ENCODE measurements at places on chromosomes 4 and X.

GRCh38 chr4:101418055-101418454 is 70.7 kb upstream of the PPP3CA start:
- DNase-seq = no peak

DNA sequence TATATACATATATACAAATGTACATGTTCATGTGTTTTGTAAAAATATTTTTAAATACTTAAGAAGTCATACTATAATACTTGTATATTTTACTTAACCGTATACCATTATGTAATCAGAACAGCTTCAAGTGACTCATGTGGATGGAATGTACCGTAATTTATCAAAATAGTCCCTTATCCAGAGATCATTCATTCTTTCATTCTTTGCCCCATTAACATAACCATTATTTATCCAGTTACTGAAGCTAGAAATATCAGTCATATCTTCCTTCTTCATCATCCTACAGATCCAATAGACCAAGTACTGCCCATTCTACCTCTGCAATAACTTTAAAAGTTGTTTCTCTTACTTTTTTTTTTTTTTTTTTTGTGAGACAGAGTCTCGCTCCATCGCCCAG is 164.2 kb downstream of the MAB21L2 start:
- DNase-seq = no peak

GRCh38 chr4:168562041-168562571 is 65.3 kb downstream of the PALLD start:
- no peak for DNase-seq

- no peak for DNase-seq
Measured at GRCh38 chr4:140982613-140983340, 150.5 kb downstream of the RNF150 start.

- no peak for DNase-seq
Measured at GRCh38 chrX:19611636-19612376, 96.5 kb upstream of the MAP3K15 start.

GRCh38 chrX:12973561-12974304 is 1.2 kb upstream of the TMSB4X start:
- DNase-seq = no peak

- DNase-seq = no peak
Measured at GRCh38 chr4:66034671-66035070, 364.4 kb upstream of the EPHA5 start.

- no peak for DNase-seq
Measured at GRCh38 chrX:20217906-20218305, 48.8 kb downstream of the RPS6KA3 start.

DNA sequence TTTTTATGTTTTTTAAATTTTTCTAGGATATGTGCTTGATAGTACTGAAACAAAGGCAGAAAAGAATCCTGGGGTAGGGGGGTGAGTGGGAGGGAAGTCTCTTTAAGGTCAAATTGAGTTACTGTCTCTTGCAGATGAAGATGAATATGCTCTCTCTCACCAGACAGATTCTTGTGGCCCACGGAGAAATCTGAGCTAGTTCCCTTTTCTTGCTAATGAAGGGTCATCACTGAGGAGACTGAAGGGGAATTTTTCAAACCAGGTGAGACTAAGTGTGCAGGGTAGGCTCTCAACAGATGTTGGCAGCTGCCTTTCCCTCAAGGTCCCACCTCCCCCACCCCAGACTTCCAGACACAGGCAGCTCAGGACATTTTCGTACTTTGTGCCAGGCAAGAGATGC is 21.5 kb downstream of the FAM9C start:
- DNase-seq = no peak

DNA sequence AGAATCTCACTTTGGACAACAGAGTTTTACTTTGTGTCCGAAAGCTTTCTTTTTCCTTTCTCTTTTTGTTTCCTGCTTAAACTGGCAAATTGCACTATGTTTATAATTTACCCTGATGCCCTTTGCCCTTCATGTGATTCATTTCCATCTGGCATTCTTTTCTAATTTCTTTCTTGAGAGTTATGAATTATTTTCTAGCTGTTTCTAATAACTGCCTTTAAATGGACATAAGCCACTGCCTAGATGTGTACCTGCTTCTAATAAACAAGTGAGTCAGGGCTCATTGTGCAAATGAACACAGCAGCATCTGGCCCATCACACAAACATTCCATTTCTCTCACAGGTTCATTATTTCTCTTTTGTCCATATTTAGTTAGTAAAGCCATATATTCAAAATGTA is 242.3 kb upstream of the GPRIN3 start:
- DNase-seq = no peak

- DNase-seq = no peak
Measured at GRCh38 chr4:74948236-74948635, 15.3 kb downstream of the PARM1 start.

GRCh38 chrX:153687121-153688039 is at the start of gene SLC6A8:
TSS of gene SLC6A8 (plus strand) at chrX:153687926. CDS start at chrX:153688575, 649 bp downstream.
- peak; percentile 23 for DNase-seq

- no peak for DNase-seq
Measured at GRCh38 chrX:349702-350101, 31.1 kb upstream of the GTPBP6 start.

GRCh38 chr4:67037504-67038227 is 507.6 kb downstream of the CENPC start:
- no peak for DNase-seq

- no peak for DNase-seq
Measured at GRCh38 chrX:71666240-71667223, 814 bp upstream of the LOC101059915 start.

- DNase-seq = no peak
Measured at GRCh38 chr4:96092151-96092705, 252.3 kb downstream of the PDHA2 start.

GRCh38 chrX:151184705-151185104 is 8.3 kb downstream of the GPR50 start:
- no peak for DNase-seq

GRCh38 chr4:154343651-154344050 is 147.9 kb downstream of the DCHS2 start:
- no peak for DNase-seq

GRCh38 chr4:112361181-112361791 is 64.1 kb downstream of the ALPK1 start:
- no peak for DNase-seq

- DNase-seq = no peak
Measured at GRCh38 chr4:22987870-22988269, 295.1 kb downstream of the GBA3 start.

DNA sequence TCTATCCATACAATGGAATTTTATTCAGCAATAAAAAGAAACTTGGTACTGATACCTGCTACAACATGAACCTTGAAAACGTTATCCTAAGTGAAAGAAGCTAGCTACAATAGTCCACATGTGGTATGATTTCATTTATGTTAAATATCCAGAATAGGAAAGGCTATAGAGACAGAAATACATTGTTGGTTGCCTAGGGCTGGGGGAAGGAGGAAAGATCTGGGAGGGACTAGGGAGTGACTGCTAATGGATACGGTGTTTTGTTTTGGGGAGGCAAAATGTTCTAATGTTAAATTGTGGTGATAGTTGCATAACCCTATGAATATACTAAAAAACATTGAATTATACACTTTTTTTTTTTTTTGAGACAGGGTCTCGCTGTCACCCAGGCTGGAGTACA is 141.1 kb upstream of the ARX start:
- no peak for DNase-seq

- no peak for DNase-seq
Measured at GRCh38 chr4:86108137-86108536, 251.7 kb downstream of the MAPK10 start.

DNA sequence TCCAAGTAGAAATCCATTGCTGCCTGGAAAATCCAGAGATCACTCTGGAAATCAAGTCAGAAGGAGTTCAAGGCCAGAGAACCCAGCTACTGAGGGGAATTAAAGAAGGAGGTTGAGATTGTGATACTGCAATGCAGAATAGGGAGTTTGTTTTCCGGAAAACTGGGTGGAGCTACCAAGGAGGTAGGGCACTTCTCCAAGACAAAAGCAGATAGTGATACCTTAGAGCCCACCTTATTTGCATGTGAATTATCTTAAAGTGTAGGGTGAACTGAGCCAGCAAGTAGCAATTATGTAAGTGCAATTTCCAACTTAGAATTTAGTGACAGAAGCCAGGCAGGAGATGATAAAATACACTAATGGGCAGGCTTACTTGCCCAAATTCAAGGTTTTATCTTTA is 178.9 kb downstream of the MID1 start:
- DNase-seq = no peak

DNA sequence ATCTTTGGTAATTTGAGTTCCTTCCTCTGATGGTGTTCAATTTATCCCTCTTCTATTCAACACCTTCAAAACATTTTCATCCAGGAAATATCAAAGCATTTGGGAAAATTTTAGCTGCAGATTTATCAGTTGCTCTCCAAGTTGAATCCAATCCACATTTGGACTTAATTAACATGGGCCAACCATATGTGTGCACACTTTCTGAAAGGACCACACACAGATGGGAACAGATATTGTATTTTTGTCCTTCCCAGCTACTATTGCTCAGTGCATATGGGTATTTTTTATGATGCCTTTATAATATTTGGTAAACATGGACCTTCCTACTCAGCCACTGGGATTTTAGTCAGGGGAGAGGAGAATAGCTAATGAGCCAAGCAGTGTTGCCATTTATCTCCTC is 65.2 kb downstream of the GLRA2 start:
- DNase-seq = no peak

- no peak for DNase-seq
Measured at GRCh38 chrX:86714441-86714840, 566.2 kb downstream of the DACH2 start.

GRCh38 chr4:125703443-125703842 is 388.7 kb downstream of the FAT4 start:
- DNase-seq = no peak

- no peak for DNase-seq
Measured at GRCh38 chr4:81465406-81466340, 6.0 kb downstream of the RASGEF1B start.

DNA sequence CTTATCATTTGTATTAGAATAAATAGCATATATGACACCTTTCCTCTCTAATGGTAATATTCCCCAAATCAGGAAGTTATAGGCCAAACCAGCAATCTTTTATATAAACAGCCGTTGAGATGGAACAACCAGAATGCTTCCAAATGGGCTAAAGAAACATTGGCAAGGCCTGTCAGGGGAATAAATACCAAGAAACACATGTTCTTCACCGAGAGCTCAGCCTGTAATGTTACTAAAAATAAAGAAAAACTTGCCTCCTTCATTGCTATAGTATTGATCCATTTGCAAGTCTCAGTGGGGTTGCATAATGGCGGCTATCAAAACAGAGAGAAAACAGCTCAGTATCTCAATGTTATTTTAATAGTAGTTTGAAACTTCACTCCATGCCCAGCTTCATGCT is 104.9 kb downstream of the FAM13A start:
- no peak for DNase-seq

GRCh38 chr4:17494258-17495190 is 17.4 kb downstream of the QDPR start:
- no peak for DNase-seq

GRCh38 chr4:182320580-182320979 is 77.4 kb downstream of the TENM3 start:
- no peak for DNase-seq

- no peak for DNase-seq
Measured at GRCh38 chr4:150938873-150939499, 76.1 kb downstream of the LRBA start.

DNA sequence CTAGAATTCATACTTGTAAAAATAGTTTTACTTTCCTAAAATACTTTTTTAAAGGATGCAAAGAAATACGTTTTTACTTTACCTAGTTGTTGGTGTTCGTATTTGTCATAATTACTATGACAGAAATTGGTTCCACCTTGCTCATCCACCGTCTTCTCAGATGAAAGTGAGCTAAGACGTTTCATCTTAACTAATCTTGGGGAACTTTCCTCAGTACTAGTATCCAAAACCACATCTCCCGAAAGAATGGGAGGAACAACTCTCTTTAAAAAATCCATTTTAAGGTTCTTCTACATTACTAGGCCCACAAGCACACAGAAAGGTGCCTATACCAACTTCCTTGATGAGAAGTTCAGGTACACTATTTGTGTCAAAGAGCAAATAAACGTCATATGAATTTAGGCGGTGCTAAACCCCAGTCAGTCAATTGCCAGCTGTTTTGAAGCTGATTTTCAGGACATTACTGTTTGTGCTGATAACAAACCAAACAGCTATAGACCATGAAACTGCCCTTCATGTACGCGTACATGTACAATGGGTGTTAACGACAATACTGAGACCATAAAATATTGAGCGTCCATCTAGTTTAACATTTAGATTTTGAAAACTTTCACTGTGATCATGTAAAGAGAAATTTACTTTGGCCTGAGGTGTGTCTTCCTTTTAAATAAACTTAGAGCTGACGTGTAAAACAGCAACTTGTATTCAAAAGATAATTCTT is 99.1 kb downstream of the FRYL start:
- DNase-seq = no peak

DNA sequence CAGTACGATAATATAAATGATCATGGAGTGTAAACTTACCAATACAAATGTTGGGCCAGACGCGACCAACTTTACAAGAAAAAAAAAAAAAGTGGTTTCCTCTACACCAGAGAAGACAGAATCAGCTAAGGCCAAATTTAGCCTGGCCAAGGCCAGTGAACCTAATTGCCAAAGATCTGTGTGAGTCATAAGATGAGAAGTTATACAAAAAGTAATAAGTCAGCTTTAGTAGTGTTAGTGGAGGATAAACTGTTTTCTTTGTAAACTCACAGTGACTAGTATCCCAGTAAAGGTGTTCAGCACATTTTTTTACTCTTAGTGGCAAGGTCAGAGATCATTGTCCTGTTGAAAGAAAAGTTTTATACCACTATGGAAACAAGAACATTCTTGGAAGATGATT is 531.4 kb upstream of the TECRL start:
- no peak for DNase-seq

GRCh38 chrX:9785254-9785943 is 830 bp upstream of the SHROOM2 start:
- no peak for DNase-seq

GRCh38 chrX:150478496-150479492 is 89.6 kb upstream of the MTM1 start:
- DNase-seq = no peak

DNA sequence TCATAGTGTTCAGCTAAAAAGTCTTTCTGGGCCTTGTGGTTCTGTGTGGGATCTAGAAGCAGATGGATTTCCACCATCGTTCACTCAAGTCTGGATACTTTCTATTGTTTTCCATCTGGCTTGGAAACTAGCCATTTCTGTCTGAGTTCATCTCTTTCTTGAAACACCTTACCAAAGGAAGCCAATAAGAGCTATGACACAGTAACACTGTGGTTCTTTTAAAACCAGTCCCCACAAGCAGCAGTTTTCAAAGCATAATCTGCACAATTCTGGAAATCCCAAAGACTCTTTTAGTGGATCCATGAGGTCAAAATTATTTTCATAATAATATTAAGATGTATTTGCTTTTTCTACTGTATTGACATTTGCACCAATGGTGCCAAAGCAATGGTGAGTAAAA is 234.2 kb upstream of the TET2 start:
- DNase-seq = no peak

- DNase-seq = no peak
Measured at GRCh38 chr4:82402196-82402775, 28.0 kb downstream of the HNRNPDL start.

- DNase-seq = no peak
Measured at GRCh38 chr4:88599298-88599697, 7.0 kb downstream of the HERC3 start.

- DNase-seq = no peak
Measured at GRCh38 chrX:136710325-136710951, 62.5 kb downstream of the CD40LG start.

- no peak for DNase-seq
Measured at GRCh38 chr4:56641494-56642051, 39.5 kb downstream of the HOPX start.
